ENCODE measurements at places on chromosomes 6 and 20. TPM values are rescaled to one million over a fixed set of nuclear protein-coding genes. Genes with fewer than 3 reads are reported as not detected.

The PAK5 gene
- total RNA-seq, result 0.19 TPM

The GUCA1A gene
- total RNA-seq, result 0.79 TPM

The GMDS gene
- total RNA-seq, result 12.3 TPM

The SIRPD gene
- not detected for total RNA-seq

The HLA-DQA1 gene
- not detected for total RNA-seq

DNA sequence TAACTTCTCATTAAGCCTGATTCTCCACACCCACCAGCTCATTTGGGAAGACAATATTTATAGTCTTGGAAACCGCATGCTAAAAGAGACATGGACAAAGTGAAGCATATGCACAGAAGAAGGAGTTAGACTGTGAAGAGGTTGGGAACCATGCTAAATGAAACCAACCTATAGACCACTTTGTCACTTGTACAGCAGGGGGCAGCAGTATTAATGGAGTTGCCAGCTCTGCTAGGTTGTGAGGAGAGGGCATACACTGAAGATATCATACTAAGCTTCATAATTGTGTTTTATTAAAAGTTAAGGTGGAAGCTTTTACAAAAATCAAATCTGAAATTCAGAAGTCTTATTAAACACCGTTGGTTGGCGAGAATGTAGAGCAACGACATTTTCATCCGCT lies 38.3 kb upstream of the HMGCLL1 start:
- DNase-seq, result peak; percentile 14

DNA sequence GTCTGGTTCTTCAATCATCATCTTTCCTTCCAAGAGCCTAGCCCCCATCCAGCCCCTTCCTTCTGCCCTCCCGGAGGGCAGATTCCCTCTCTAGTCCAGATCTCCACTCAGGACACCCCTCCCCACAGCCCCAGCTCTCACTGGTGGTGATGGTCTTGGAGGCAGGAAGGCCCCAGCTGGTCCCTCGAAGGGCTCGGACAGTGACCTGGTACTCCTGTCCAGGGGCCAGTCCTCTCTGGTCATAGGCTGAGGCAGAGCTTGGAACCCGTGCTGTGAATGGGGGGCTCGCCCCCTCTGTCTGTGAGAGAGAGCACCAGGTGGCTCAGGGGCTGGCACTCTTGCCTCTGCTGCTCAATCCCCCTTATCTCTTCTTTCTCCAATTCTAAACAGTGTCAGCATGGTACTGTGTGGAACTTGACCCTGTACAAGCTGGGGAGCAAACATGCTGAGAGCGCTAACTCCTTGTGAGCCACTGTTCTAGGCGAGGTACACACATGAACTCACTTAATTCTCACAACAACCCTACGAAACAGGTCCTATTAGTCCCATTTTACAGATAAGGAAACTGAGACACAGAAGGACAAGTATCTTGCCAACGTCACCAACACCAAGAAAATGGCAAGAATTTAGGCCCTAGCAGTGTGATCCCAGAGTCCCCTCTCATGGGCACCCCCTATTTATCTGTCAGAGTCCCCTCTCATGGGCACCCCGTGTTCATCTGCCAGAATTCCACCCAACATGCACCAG lies 19.9 kb downstream of the TNXB start:
- DNase-seq, result no peak

DNA sequence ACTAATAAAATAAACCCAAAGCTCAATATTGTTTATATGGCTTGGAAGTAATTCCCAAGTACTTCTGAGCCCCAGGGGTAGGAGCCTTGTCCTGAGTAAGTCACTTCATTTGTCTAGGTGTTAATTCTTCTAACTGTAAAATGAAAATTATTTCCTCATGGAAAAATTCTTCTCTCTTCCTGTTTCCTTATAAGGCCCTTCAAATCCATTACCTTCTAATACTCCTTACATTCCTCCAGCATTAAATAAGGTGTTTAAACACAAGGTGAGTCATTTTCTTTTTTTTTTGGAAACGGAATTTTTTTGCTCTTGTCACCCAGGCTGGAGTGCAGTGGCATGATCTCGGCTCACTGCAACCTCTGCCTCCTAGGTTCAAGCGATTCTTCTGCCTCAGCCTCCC lies 41.9 kb downstream of the PRR18 start:
- DNase-seq, result no peak

- DNase-seq, result no peak
Measured at GRCh38 chr20:58481481-58482021, 33.6 kb downstream of the APCDD1L start.
